AML-193 (cell line): ENCODE measurements at places on chromosomes 12 and 14.

- no peak for DNase-seq
These were observed at the start of gene UBC for GRCh38 chr12:124914392-124915238. UBC (minus strand) TSS chr12:124914650; CDS start chr12:124913771, 879 bp downstream.

DNA sequence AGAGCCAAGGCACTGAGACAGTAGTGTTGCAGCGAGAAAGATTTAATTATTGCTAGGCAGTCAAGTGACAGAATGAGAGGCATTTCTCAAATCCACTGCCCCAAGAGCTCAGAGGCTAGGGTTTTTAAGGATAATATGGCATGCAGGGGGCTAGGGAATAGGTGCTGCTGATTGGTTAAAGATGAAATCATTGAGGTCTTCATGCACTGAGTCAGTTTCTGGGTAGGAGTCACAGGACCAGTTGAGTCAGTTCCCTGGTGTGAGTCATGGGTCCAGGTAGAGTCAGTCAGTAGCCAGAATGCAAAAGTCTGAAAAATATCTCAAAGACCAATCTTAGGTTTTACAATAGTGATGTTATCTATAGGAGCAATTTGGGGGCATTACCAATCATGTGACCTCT lies 323.8 kb downstream of the RGS6 start:
- DNase-seq, result no peak

DNA sequence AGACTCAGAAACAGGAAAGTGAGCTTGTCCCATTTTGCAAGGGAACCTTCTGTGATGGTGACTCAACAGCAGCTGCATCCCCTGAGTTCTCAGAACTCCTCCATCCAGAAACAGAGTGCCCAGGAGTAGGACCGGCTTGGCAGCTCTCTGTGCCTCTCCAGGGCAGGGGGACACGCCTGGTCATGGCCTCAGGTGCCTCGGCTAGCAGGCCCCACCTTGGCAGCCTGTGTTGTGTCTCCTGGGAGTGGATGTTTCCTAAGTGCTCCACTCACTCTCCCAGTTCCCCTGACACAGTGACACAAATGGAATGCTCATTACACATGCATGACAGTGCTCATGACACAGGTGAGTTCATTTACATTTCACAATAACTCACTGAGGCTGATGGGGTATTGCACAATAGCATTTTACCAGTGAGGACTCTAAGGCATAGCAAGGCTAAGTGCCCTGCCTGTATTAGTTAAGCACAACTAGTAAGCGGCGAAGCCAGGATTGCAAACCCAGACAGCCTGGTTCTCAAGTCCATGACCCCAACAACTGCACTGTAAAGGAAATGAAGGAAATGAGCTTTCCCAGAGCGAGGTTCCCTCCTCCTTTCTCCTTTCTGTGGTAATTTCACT lies 47.4 kb downstream of the CALM1 start:
- no peak for DNase-seq

GRCh38 chr12:109915171-109916040 lies 15.3 kb downstream of the TCHP start:
- no peak for DNase-seq

- DNase-seq, result no peak
These were observed 86.3 kb downstream of the EMP1 start for GRCh38 chr12:13282861-13283260.

DNA sequence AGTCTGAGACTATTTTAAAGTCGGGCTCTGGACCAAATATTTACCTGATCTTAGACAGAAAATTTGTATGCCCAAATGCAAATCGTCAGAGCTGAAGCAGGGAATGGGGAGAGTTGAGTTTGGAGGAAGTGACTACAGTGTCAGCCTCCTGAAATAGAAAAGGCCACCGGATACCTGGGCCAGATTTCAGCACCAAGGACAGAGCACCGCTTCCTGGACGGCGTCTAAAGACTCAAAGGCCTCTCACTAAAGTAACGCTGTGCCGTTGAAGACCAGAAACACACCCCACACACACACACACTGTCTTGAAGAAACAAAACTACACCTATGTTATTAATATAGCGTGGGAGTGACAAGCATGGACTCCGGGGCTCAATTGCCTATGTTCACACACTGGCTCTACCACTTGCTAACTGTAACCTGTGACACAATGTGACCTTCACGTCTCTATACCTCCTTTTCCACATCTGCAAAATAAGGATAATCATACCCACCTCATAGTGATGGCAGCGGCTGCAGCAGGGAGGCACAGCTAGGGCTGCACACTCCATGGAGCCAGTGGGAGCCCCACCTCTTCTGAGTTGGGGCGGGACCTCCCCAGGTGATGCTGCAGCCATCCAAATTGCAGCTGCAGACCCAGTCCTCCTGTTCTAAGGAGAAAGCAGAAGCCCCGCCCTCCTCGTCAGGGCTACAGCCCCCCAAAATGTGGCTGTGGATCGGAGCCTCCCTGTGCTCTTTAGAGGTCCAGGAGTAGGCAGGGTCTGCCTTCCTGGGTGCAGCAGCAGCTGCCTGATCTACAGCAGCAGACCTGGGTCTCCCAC lies 35.6 kb downstream of the KRT76 start:
- peak; percentile 37 for DNase-seq

DNA sequence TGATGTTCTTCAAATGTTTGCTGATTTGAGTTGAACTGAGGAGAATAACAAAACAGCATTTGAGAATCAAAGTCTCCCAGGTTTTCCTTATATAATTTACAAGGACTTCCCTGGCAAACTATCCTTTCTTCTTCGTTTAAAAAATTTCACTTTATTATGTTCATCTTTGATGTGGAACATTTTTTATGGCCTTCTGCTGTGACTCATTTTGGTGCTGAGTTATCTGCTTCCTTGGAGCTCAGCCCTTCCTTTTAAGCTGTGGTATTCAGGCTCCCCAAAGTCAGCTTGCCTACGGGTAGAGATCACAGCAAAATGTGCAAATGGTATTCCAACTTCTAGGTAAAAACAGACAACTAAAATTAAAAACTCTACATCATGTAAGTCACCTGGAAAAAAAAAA lies 1.4 kb upstream of the ANO4 start:
- no peak for DNase-seq

GRCh38 chr12:52186118-52186840 lies 5.5 kb downstream of the KRT80 start:
- peak; percentile 52 for DNase-seq

DNA sequence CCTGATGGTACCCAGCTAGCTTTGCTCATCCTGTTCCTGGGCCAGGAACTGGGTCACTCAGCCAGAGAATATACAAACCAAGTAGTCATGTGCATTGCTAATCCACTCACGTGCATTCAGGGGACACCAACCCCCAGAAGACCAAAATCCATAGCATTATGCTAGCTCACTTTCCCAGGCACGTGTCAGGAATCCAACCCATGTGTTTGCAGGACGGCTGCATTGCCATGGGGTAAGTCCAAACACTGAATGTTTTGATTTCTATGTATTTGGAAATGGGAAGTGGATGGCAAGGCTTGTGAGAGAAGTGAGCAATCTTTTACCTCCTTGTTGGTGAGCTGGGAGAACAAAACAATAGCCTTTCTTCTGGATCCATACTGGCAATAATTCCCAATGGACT lies 87.1 kb upstream of the FOXN3 start:
- no peak for DNase-seq

GRCh38 chr14:22579236-22579635 lies 9.8 kb downstream of the DAD1 start:
- no peak for DNase-seq
